A549 treated with RU486 at 1 μM for 4 hours (cell line): ENCODE measurements at places on chromosomes 1 and 21. TPM values are rescaled to one million over a fixed set of nuclear protein-coding genes. Genes with fewer than 3 reads are reported as not detected.

RHOU gene
- 3.3 to 7.0 TPM (median 6.3 TPM) in 5 replicates for total RNA-seq

OR2AK2 gene
- total RNA-seq, result not detected in 5 replicates

GPR37L1 gene
- total RNA-seq, result 0.14 to 0.19 TPM (median 0.16 TPM) in 5 replicates

CFAP298 gene
- total RNA-seq, result 28.0 to 39.9 TPM (median 31.6 TPM) in 5 replicates

CACNA1S gene
- total RNA-seq, result not detected in 5 replicates

ACTL8 gene
- 1.4 to 1.8 TPM (median 1.6 TPM) in 5 replicates for total RNA-seq

SH2D1B gene
- total RNA-seq, result 0.05 to 0.37 TPM (median 0.12 TPM) in 4 of 5 replicates, not detected in the other

CFHR5 gene
- total RNA-seq, result not detected in 5 replicates

CFHR3 gene
- 0.10 to 0.18 TPM in 2 of 5 replicates, not detected in the others for total RNA-seq

GBP5 gene
- total RNA-seq, result not detected in 5 replicates

GSTM5 gene
- not detected in 5 replicates for total RNA-seq

PEA15 gene
- total RNA-seq, result 190 to 210 TPM (median 195 TPM) in 5 replicates

RIPK4 gene
- 12.4 to 16.6 TPM (median 14.3 TPM) in 5 replicates for total RNA-seq

FMN2 gene
- 2.8 to 6.2 TPM (median 5.5 TPM) in 5 replicates for total RNA-seq

ATP1A2 gene
- 0.03 to 0.04 TPM (median 0.03 TPM) in 3 of 5 replicates, not detected in the others for total RNA-seq

LEFTY1 gene
- 0.21 to 0.48 TPM (median 0.37 TPM) in 5 replicates for total RNA-seq

AVPR1B gene
- not detected in 5 replicates for total RNA-seq
